ENCODE measurements at places on chromosomes 2 and 18. TPM values are rescaled to one million over a fixed set of nuclear protein-coding genes. Genes with fewer than 3 reads are reported as not detected.

TEX44 gene
- not detected for total RNA-seq

OSBPL1A gene
- 15.1 TPM for total RNA-seq

SP5 gene
- total RNA-seq: not detected

BARD1 gene
- 7.1 TPM for total RNA-seq

MTX2 gene
- total RNA-seq: 43.5 TPM

Data from A549 treated with CORT108297 at 1 μM for 4 hours (cell line).